Stimulated activated CD4-positive, alpha-beta T cell treated with anti-CD3 and anti-CD28 coated beads, Interleukin-1b, Interleukin-23, amount 100 ng/mL, for 4 hours (primary cell): ENCODE measurements at places on chromosomes 11 and 22.

GRCh38 chr22:46064228-46064965, 85.9 kb upstream of the PPARA start:
- no peak for DNase-seq

- no peak for DNase-seq
Observed at GRCh38 chr11:64675450-64676260, 47.3 kb downstream of the NRXN2 start.

DNA sequence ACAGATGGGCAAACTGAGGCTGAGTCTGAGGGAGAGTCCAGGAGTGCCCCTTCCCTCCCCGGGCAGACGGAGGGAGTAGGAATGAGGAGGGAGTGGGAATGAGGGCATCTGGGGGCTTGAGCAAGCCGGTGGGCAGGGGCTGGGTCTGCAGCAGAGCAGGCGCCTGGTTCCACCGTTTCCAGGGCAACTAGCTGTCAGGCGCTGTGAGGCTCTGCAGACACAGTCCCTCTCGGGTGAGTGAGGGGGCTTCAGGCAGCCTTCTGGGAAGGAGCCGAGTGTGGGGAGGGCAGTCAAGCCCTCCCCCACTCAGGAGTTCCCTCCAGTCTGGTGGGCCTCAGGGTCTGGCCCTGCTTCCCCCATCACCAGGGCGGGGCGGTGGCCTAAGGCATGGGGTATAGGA, 19.0 kb downstream of the TMEM258 start:
- DNase-seq, result no peak

DNA sequence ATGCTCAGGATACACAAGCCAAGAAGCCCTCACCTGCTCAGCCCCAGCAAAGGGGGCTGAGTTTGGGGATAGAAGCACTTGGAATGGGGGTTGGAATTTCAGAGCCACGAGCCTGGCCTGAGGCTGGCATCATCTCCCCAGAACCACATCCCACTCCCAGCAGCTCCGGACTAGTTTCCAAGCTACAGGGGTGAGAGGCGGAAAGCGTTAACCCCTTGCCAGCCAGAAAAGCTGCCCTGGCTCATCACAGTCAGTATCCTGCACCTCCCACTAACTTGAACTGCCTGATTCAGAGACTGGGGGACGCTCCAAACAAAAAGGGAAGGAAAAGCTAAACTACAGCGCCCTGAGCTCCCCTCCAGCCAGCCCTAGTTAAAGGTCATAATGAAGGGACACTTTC, 19.0 kb upstream of the CHST1 start:
- DNase-seq, result no peak

- no peak for DNase-seq
Observed at GRCh38 chr22:30288419-30289140, 725 bp downstream of the CASTOR1 start.

DNA sequence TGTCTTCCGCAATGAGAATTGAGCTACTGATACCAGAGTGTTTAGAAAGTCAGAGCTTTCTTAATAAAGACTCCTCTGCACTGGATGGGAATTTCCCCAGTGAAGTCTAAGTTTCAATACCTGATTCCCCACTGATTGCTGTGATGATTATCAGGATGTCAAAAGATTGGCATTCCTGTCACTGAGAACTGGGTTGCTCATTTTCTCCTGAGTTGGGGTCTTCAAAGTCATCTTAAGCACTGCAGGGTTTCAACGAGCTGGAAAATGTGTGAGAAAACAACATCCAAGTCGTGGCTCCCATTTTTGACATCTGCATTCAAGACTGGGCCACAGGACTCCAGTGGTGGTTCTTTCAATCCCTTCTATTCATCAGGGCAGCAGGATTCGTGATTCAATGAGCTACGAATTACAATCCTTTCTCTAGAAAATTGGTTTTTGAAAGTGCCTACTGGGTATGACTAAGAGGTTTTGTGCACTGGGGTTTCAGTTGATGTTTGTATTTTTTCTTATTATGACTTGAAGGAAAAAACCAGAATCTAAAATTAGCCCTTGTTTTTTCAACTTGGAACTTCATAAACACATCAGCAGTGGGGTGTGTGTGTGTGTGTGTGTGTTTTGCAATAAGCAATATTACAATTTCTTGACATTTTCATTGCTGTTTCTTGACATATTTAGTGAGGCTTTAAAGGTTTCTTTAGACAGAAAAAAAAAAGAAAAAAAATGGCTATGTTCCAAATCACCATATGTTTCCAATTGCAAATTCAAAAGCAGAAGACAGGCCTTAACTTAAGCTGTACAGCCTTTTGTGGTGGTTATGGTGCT, 233.0 kb downstream of the FAM76B start:
- DNase-seq, result no peak

- DNase-seq, result peak; percentile 30
Observed at GRCh38 chr22:22770280-22770871, 117.2 kb upstream of the IGLL5 start.

DNA sequence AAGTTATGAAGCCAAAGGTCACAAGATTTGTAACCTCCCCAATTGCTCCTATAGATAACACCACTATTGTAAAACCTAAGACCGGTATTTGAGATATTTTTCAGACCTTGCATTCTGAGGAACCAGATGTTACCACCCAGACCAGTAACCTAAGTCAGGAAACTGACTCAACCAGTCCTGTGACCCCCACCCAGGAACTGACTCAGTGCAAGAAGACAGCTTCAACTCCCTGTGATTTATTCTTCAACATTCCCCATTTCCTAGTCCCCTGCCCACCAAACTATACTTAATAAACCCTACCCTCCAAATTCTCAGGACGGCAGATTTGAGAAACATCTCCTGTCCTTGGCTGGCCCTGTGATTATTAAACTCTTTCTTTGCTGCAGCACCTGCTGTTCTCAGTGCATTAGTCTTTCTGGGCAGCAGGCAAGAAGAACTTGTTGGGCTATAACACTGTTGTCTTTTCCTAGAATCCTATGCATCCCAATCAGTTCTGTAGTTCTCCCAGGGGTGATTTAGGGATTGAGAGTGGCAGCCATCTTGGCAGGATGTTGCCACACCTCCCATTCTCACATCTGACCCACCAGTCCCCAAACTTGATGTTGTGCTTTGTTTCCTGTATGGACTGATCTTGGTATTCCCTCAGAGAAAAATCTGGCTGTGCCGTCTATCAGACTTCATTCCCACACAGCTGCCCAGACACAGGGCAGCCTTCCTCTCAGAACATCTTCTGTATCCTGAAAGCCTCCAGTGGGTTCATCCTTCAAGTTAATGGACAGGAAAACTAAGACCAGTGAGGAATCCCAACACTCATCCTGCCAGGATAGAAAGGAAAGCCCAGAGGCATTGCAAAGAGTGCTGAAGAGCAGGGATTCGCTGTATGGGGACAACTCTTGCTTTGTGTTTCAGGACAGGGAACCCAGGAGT, 104.0 kb downstream of the PDE2A start:
- DNase-seq, result no peak

DNA sequence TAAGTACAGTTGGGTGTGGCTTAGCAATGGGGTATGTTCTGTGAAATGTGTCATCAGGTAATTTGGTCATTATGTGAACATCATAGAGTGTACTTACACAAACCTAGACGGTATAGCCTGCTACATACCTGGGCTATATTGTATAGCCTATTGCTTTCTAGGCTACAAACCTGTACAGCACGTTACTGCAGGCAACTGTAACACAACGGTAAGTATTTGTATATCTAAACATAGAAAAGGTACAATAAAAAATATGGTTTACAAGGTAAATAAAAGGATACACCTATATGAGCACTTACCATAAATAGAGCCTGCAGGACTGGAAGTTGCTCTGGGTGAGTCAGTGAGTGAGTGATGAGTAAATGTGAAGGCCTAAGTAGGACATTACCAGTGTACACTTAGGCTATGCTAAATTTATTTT, 73.1 kb upstream of the GDPD4 start:
- no peak for DNase-seq

DNA sequence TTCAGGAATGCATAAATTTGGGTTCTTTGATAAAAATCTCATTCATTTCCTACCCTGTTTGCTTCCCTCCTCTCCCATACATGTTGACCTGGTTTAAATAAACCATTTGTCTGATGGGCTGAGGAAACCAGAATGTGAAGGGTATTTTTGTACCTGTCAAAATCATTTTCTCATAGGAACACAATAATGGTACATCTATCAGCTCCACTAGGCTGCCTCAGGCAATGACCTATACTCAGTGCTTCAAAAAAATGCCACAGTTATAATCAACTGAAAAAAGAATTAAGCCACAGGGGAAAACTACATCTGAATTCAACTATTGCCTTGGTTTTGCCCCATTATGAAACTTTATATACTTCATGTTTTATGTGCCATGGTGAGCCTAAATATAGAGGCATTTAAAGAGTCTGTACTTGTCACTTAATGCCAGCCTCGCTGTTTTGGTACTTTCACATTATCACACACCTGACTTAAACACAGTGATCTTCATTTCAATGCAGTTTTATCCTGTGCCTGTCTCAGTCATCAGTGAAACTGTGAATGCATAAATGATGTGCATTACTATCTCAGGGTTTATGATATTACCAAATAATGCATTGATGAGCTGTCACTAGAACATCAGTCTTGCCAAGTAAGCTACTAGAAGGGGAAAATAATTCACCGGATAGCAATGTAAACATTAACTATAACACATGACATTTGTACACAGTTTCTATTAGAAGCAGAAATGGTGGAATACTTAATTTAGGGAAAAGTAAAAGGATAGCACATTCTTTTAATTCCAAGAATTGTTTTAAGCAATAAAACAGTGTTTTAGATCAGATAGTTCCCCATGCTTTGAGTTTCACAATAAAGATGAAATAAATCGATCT, 92.7 kb downstream of the MSANTD4 start:
- no peak for DNase-seq

- DNase-seq, result no peak
Observed at GRCh38 chr11:75656044-75656727, 12.7 kb downstream of the MAP6 start.

DNA sequence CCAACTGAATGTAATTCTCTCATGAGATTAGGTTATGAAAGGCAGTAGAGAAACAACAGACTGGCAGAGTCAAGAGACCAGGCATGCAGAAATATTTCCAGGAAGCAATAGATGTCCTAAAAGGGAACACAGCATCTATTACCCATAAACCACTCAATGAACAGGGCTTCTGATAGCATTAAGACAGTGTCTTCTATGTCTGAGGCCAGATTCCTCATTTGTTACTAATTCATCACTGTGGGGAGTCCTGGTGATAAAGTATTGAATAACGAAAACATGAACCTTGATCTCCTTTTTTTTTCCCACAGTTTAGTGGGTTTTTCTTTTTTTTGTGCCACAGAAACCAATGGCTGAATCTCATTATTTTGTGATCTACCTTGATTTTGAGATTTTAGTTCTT, 339.0 kb downstream of the METTL15 start:
- DNase-seq, result no peak

- no peak for DNase-seq
Observed at GRCh38 chr22:48358886-48359612, 1468.6 kb downstream of the BRD1 start.

DNA sequence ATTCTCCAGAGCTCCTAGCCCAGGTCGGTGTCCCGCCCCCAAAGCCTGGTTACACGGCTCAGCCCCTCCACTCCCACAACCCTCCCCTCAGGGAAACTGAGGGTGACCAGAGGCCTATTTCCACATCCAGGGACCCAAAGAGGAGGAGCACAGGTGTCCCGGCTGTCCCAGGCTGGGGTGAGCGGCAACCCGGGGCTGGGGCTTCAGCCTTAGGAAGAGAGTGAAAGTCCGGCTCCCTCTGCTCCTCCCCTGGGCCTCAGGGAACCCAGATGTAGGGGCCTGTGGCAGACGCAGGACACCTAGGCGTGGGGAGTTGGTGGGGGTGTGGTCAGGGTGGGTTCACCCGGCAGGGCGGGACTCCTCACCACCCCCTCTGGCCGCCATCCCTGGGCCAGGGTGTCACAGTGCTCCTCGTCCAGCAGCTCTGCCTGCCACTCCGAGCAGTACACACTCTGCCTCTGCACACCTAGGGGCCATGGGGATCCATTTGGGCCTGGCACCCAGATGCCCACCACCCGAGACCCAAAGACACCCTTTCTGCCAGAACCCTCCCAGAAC, 63.1 kb downstream of the ARFGAP3 start:
- no peak for DNase-seq

- no peak for DNase-seq
Observed at GRCh38 chr11:61671527-61671926, 8.7 kb upstream of the DAGLA start.

- DNase-seq, result no peak
Observed at GRCh38 chr11:78957476-78958245, 383.0 kb upstream of the NARS2 start.

GRCh38 chr11:3867209-3868091, 12.0 kb downstream of the STIM1 start:
- no peak for DNase-seq

DNA sequence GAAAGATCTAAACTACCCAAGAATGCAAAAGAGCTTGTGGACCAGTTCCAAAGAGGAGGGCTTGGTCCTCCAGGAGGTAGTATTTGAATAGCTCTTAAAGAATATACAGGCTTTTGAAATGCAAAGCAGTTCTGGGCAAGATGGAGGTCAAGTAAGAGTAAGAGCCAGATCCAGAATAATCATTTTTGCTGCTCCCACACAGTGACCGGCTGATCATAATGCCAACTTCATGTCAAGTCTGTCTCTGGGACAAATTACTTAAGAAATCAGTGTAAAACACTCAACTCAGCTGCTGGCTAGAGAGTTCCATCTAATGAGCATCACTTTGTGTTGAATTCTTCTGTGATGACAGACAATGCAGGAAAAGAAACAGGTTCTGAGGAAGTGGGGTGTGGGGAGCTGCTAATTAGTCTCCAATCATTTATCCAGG, 250.9 kb upstream of the NARS2 start:
- no peak for DNase-seq

DNA sequence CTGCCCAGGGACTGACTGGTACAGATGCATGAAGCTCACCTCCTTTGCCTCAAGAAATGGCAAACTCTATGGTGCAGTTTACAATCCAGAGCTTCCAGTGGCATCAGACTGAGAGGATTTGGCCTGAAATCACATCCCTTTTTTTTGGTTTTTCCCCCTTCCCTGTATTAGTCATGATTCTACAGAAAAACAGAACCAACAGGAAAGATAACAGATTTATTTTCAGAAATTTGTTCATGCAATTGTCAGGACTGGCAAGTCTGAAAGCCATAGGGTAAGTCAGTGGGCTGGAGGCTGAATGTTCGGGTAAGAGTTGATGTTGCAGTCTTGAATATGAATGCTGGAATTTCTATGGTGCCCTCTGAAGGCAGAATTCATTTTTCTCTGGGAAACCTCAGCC, 12.0 kb upstream of the ZDHHC13 start:
- no peak for DNase-seq

DNA sequence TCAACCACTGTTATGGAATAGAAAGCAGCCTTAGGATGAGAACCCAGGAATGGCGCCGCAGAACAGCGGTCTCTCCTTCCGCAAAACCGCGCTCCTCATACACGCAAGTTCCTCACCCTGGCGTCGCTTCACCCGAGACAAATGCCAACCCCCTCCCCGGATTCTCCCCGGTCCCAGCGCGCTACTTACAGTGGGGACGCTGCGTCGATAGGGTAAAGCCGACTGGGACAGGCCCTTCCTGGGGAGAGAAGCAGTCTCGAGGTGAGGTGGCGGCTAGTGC, 287 bp downstream of the RPS13 start:
- DNase-seq, result no peak
